Lower lobe of right lung (tissue), 2 donors: ENCODE measurements at places on chromosomes 2 and 18.

DNA sequence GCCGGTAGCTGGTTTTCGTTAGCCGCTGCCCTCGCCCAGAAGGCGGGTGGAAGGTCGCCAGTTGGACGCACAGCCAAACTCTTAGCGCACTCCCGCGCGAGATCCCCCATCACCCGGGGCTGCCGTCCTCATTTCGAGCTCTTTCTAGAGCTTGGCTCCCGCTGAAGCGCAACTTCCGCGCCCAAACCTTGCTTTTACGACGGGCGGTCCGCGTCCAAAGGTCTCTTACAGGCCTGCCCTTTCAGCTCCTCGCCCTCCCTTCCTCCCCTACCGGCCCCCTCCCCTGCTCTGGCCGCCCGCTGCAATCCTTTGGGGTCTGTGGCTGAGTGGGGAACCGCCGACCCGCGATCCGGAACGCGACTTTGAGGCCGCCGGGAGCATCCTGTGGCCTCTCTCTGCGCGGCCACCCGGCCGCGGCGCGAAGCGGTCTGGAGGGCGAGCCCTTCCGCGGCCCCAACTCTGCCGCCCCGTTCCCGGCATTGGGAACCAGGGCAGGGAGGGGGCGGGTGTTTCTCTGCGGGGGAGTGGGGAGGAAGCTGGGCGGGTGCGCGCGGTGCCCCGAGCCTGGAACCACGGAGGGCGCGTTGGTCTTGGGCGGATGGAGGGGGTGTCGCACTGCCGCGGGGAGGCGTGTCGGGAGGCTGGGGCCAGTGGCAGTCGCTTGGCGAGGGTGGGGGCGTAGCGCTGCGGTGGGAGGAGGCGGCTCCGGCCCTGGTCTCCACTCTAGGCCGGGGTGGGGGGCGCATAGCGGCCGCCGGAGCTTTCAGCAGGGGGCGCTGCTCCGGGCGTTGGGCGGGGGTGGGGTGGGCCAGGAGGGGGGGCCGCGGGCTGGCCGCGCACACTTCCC is at the start of gene GDF7:
GDF7 (plus strand) TSS at position 841 of the 847 bp plus-strand sequence. CDS start 96 bp downstream, outside the sequence.
- no peak for DNase-seq

DNA sequence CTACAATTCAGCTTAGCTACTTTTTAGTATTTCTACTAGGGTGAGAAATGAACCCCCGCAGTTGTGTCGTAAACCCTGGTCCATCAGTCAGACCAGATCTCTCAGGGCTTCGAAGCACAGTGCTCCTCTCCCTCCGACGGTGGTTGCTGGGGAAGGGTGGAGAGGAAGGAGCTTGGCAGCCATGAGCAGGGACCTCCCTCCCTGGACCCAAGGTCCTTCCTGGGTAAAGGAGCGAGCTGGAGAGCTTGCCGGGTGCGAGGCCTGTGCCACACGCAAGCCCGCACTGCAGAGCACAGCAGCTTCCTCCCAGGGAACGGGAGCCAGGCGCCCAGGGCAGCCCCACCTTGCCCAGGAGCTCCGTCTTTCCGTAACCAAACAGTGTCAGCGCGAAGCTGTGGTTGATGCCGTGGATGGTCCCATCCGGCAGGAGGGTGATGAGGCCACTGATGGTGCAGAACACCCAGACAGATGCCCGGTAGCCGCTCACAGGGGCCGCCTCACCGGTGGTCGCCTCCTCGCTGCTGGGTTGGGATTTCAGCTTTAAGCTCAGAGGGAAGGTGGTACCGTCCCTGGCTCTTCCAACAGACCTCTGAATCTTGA is 12.5 kb downstream of the PASK start:
- no peak for DNase-seq

- no peak for DNase-seq
Measured at GRCh38 chr18:22499421-22499820, 81.7 kb upstream of the CTAGE1 start.

DNA sequence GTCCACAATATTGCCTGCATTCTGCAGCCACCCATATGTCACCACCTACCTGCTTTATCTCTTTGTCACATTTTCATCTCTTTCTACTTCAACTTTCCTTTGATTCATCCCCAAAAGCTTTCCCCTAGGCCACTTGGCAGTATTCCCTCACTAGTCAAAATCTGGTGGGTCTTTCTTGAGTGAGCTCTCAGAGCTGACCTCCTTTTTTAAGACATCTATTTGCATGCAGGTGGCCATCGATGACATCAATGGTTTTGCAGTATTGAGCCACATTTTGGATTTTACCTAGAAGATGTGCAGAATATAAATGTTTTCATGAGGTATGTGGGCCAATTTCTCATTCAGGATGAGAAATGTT is 133.4 kb upstream of the REG3A start:
- no peak for DNase-seq

DNA sequence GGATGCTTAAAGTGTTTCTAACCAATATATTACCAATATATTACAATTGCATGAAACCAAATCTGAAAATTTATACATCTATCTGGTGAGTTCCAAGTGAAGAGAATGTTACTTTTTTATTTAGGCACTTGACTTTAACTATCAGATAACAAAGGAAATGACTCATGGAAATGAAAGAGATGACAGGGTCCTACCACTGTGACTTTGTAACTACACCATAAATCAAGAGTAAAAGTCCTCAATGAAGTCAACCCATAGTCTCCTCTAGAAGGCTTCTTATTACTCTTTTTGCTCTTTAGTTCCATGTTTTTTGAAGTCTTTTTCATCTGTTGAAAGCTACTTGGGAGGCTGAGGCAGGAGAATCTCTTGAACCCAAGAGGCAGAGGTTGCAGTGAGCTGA is 545.0 kb upstream of the PIK3C3 start:
- DNase-seq, result no peak

DNA sequence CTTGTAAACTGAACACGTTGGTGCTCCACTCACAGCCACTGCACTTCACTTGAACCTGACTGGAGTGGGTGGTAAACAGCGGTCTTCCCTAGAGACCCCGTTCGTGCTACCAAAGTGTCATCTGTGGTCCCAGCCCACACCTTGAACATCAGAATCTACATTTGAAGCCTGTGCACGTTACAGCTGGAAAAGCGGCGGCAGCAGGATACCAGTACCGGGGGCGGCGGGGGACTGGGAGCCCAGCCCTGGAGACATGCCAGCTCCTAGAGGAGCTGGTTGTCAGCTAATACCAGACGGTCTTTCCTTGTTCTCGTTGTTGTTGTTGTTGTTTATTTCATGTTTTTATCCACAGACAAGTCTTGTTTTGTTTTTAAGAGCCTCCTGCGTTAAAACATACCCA is 156.7 kb downstream of the WDSUB1 start:
- no peak for DNase-seq

DNA sequence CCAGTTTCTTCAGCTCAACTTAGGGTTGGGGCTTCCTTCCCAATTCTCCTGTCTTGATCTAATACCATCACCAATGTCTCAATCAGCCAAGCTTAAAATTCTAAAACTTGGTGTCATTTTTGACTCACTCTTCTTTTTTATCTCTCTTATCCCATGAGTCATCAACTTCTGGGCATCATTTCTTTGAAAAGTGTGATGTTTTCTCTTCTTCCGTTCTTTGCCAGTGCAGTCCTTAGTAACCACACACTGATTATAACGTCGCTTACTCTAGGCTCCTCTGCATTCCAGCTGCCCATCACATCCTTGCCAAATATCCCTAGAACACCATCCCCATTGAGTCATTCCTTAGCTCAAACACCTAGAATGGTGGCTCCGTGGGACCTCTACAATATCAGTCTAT is 27.4 kb upstream of the MRO start:
- no peak for DNase-seq

GRCh38 chr2:197707316-197708213 is 2.4 kb downstream of the MARS2 start:
- no peak for DNase-seq

DNA sequence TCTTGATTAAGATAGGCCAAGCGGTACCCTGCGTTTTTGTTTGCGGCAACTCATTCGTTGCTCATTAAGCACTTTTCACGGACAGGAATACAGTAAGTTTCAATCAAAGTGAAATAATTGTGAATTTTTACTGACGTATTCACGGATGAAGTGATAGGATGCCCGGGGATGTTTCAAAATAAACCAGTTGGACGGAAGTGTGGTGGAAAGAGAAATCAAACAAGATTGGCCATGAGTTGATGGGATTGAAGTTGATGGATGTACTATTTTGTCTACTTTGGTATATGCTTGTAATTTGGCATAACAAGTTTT is 481 bp downstream of the TMEM177 start:
- no peak for DNase-seq

DNA sequence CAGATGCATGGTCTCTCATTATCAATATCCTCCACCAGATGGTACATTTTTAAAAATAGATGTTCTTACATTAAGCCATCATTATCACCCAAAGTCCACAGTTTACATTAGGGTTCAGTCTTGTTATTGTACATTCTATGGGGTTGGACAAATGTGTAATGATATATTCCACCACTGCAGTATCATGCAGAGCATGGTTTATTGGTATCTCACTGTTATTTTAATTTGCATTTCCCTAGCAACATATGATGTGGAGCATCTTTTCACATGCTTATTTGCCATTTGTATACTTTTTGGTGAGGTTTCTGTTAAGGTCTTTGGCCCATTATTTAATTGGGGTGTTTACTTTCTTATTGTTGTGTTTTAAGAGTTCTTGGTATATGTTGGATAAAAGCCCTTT is 95.7 kb downstream of the PTH2R start:
- no peak for DNase-seq

DNA sequence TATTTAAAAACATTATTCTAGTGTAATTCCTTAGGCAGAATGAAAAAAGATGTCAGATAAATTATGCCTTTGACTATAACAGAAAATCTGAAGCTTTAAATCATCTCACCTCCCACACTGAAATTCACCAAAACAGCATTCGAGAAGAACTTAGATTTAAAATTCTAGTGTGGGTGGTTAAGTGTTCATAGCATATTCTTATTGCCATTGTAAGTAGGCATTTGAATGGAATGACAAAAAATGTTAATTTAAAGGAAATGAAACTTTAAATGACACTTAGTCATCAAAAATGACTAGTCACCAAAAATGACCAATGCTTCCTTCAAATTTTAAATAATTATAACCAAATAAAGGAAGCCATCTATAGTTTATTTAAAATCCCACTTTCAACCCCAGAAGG is 7.0 kb upstream of the ZNF407 start:
- DNase-seq, result no peak

DNA sequence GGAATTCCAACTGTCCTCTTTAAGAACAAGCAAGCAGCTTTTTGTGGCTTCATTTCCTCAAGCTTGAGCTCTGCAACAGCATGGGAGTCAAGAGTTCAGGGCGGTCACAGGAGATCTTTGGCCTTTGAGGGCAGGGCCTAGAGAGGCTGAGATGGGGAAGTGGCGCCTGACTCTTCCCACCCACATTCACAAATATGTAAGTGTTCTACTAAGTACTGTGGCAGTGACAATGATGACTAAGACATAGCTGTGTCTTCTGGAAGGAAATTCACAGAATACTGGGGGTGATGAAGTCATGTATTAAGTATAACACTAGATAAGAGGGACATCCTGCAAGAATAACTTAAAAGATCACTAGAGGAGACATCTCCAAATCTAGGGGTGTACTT is 15.0 kb downstream of the RND3 start:
- peak; percentile 60 for DNase-seq

- no peak for DNase-seq
Measured at GRCh38 chr18:58251416-58251815, 207.4 kb downstream of the NEDD4L start.

DNA sequence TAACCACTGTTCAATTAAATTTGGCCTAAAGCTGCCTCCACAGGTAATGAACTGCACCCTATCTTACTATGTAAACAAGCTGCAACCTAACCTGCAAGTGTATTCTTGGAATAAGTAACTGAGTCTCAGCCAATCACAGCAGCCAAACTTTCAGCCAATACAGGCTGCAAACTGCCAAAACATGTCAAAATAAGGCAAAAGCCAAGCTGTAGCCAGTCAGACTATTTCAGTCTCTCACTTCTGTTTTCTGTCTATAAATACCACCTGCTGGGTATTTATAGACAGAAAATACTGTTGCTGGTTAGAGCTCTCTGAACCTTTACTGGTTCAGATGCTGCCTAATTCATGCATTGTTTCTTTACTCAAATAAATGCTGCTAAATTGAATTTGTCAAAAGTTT is 14.3 kb downstream of the C2orf76 start:
- no peak for DNase-seq

DNA sequence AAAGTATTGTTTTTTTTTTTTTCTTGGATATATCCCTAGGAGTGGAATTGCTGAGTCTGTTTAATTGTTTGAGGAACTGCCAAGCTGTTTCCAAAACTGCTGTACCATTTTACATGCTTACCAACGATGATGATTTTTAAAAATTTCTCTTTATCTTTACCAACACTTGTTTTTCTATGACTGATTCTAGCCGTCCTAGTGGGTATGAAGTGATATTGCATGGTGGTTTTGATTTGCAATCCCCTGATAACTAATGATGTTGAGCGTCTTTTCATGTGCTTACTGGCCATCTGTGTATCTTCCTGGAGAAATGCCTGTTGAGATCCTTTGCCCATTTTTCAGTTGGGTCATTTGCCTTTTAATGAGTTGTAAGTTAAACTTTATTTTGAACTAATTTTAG is 8.8 kb upstream of the AOX1 start:
- DNase-seq, result no peak

- no peak for DNase-seq
Measured at GRCh38 chr18:9196568-9196967, 60.0 kb downstream of the ANKRD12 start.

DNA sequence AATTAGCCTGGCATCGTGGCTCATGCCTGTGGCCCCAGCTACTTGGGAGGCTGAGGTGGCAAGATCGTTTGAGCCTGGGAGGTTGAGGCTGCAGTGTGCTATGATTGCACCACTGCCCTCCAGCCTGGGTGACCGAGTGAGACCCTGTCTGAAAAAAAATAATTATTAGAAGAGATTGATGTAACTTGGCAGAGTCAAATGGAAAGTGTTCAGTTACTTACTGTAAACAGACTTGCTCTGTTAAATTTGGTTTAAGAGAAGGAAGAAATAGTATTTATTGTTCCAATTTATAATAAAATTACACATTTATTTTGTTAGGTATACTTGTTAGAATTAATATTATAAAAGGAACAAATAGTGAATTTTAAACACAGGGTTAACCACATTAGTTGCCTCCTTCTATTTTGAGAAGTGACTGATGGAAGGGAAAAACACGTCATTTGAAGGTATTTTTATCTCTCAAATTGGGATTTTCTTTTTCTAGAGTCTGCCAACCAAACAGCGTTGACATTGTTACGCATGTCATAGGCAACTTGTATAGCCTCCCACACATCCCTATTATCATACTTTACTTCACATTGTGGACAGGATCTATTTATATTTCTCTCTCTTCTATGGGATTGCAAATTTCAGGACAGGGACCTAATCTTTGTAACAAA is 118.8 kb upstream of the B3GNT2 start:
- no peak for DNase-seq

GRCh38 chr2:196328088-196328680 is 156.8 kb upstream of the STK17B start:
- no peak for DNase-seq
